ENCODE measurements at places on chromosomes 5 and 9.

GRCh38 chr5:3317051-3317795 lies 278.4 kb upstream of the IRX1 start:
- no peak for DNase-seq

DNA sequence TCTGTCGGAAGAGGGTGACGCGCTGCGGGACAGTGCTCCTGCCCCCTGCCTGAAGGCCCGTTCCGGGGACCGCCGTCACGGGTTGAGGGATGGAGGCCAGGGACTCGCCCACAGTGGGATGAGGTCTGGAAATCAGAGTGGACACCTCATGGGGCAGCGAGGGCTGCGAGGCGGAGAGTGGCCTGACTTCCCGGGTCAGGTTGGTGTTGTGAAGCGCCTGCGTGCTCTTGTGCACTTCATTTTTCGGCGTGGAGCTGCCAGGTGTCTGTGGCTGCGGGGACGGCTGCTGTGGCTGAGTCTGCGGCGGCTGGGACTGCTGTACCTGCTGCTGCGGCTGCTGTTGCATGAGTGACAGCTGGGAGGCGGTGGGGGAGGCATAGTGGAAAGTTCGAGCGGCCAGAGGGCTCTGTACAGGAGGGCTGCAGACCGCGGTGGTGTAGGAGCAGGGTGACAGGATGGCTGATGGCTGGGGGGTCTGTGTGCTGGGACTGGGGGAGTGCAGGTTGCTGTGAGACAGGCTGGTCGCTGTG lies 434.1 kb downstream of the HCN1 start:
- DNase-seq = no peak

DNA sequence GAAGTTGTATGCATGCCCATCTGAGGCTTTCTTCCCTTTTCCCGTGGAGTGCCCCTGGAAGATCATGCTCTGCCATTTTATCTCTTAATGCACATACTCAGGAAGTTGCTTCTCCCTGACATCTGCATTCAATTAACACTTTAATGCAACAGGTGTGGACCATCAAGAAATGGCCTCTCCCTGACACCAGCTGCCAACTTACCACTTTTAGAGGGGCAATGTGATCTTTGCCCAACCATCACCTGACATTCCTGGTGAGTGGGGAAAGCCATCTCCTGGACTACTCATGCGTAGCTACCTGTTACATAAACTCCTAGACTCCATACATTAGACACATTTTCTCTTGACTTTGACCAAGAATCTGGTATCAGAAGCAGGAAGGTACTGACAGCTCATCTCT lies 1450.4 kb upstream of the CDH9 start:
- no peak for DNase-seq

DNA sequence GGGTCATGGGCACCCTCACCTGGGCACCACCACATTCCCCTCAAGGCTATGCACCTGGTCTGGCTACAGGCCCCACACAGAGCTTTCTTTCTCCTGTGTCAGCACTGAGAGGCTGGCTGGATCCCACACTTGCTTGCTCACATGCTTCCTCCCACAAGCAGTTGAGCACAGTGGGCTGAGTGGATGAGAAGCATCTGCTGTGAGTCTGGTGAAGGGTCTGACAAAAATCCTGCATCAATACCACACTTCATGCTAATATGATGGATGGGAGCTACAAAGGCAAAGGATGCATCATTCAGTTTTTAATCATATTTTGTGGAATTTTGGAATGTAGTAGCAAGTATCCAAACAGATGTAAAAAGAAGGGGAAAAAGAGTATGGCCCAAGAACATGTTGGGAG lies 830.8 kb upstream of the PTPRD start:
- DNase-seq = no peak

Data from omental fat pad (tissue), 4 donors.